IMR-90 (cell line): ENCODE measurements at places on chromosomes 16 and 17.

- DNase-seq: no peak
Measured at GRCh38 chr16:62298600-62298999, 262.4 kb upstream of the CDH8 start.

- DNase-seq: no peak
Measured at GRCh38 chr17:55140809-55141208, 124.0 kb upstream of the HLF start.

GRCh38 chr17:63153488-63153887, 187.5 kb downstream of the TANC2 start:
- no peak for DNase-seq

GRCh38 chr17:72311004-72311403, 190.2 kb downstream of the SOX9 start:
- DNase-seq: no peak
